ENCODE measurements at places on chromosomes 3 and 15. TPM values are rescaled to one million over a fixed set of nuclear protein-coding genes. Genes with fewer than 3 reads are reported as not detected.

The ACAN gene
- total RNA-seq, result 1.4 TPM

The NT5DC2 gene
- 377 TPM for total RNA-seq

The NPAP1 gene
- 0.11 TPM for total RNA-seq

The TNNC1 gene
- total RNA-seq, result 5.6 TPM

The GOLGA6D gene
- 2.6 TPM for total RNA-seq

The MST1R gene
- 6.2 TPM for total RNA-seq

The PARP16 gene
- total RNA-seq, result 5.8 TPM

The CAMK2N2 gene
- 13.1 TPM for total RNA-seq

The ADPRH gene
- 4.1 TPM for total RNA-seq

The SH3GL3 gene
- 8.0 TPM for total RNA-seq

The GABRR3 gene
- total RNA-seq, result not detected

The FRMD5 gene
- total RNA-seq, result 14.1 TPM
